ENCODE measurements at places on chromosomes 5 and 9.

DNA sequence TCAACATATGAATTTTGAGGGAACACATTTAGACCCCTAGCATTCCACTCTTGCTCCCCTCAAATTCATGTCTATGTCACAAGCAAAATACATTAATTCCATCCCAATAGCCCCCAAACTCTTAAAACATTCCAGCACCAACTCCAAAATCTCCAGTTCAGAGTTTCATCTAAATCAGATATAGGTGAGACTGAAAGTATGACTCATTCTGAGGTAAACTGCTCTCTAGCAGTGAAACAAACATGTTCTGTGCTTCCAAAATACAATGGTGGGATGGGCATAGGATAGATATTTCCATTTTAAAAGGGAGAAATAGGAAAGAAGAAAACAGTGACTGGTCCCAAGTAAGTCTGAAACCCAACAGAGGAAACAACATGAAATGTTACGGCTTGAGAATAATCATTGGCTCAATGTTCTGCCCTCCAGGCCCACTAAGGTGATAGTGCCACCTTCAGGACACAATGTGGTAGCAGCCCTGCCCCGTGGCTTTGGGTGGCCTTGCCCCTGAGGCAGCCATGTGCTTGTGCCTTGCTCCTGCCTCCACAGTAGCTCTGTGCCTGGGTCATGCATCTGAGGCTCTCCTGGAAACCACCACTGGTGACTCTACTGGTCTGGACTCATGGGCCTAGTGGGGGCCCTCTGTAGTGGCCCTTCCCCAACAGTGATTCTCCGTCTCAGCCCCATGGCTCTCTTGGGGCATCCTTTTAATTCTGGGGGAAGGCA, 36.4 kb upstream of the IPPK start:
- no peak for DNase-seq

DNA sequence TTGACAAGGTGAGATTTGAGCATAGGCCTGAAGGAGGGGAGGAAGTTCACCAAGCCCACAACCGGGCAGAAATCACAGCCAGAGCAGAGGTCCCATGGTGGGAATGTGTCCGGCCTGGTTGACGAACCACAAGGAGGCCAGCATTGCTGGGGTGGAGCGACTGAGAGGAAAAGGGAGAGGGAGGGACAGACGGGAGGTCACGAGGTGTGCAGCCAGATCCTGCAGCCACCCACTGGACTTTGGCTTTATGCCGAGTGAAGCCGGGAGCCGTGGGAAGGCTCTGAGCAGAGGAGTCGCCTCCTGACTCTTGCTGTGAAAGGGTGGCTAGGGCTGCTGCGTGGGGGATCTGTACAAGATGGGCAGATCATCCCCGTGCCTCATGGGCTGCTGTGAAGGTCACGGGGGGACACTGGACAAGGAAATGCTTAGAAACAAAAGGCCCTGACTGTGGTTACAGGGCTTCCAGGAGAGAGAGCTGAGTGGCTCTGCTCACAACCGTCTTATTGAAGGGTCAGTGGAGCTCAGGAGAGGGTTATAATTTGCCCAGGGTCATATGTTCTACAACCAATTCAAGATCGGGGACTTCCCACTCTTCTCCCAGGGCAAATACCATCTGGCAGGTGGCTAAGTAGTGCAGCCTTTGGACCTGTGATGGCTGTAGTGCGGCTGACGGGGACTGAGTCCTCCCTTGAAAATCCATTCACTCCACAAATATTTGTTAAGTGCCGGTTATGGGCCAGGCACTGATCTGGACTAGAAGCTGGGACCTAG, 15.6 kb upstream of the CD74 start:
- DNase-seq: no peak

DNA sequence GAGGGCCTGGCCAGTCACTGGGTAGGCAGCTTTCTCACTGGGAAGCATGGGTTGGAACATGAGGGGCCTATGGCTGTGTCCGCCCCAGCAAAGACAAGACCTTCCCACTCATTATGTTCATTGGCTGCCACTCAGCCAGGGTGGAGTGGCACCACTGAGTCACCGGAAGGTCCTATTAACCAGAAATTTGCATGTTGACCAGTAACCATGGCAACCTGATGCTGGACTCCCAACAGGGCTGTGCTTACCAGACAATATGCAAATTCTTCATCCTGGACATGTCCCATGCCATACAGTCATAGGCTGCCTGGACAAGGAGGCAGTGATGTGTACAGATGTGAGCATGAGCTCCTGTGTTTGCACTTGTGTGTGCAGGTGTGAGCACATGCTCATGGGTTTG, 66.7 kb downstream of the PSD2 start:
- DNase-seq: no peak

- no peak for DNase-seq
Measured at GRCh38 chr9:18768951-18769622, 263.9 kb downstream of the SAXO1 start.

GRCh38 chr9:111663301-111663823, 2.0 kb downstream of the GNG10 start:
- no peak for DNase-seq

- no peak for DNase-seq
Measured at GRCh38 chr9:134807716-134808446, 72.7 kb upstream of the FCN2 start.

GRCh38 chr5:55618318-55618717, 83.6 kb upstream of the PLPP1 start:
- DNase-seq: no peak

GRCh38 chr9:109238125-109238524, 71.1 kb upstream of the FRRS1L start:
- DNase-seq: no peak

- DNase-seq: no peak
Measured at GRCh38 chr9:106438928-106439327, 424.0 kb upstream of the ZNF462 start.

Data from NCI-H2081 treated with DMSO at 0.1 percent for 48 hours (cell line).